Astrocyte of the spinal cord (primary cell): ENCODE measurements at places on chromosomes 11 and 22.

DNA sequence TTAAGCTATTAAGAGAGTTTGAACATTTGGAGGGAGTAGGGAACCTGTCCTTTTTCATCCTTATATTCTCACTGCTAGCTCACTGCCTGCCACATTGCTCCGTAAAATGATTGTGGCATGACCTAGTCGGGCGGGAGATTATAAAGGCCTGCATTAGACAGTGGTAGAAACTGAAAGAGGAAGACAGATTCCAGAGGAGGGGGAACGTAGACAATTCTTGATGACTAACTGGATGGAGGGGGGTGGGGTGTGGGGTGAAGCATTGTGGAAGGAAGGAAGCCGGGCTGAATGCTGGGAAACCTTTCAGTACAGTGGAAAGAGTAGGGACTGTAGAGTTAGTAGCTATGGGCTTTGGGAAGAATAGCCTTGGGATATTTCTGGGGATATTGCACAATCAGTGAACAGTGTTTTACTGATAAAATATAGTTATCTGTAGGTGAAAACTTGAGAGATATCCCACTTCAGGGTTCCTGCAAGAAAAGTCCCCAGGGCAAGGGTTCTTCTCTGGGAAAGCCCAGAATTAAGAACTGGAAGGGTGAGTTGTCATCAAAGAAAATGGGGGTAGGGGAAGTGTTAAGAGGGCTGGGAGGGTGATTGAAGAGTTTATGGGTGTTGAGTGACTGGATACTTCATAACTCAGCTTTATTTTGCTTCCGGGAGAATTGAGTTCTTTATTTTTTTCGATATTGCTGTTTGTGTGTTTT, 2.1 kb downstream of the MED15 start:
- peak; percentile 93 for DNase-seq

DNA sequence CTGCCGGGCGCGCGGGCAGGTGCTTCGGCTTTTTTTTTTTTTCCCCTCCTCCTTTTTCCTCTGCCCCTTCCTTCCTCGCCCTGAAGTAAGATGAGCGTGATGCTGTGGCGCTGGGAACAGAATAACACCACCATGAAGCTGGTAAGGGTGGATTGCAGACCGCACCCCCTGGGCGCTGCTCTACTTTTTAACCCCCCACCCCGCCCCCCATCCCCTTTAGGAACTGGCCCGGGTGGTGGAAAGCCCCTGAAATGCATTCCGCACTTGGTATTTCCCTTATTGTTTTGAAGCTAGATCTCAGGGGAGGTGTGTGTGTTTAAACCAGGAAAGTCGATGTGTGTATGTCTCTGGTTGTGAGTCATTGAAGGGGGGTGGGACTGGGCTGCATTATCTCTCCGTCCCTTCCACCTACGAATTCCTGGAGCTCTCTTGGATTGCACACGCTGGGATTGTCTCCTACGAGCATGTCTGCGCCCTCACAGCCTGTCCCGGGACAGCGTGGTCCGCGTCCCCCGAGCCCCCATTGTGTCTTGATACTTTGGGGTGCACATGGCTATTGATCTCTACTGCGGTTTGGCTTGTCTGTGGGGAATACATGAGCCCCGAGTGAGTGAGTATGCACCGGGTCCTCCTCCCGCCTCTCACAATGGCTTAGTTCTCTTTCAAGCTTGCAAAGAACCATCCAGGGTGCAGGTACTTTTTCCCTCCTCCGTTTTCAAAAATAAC, 64.9 kb downstream of the NAV2 start:
- peak; percentile 64 for DNase-seq

DNA sequence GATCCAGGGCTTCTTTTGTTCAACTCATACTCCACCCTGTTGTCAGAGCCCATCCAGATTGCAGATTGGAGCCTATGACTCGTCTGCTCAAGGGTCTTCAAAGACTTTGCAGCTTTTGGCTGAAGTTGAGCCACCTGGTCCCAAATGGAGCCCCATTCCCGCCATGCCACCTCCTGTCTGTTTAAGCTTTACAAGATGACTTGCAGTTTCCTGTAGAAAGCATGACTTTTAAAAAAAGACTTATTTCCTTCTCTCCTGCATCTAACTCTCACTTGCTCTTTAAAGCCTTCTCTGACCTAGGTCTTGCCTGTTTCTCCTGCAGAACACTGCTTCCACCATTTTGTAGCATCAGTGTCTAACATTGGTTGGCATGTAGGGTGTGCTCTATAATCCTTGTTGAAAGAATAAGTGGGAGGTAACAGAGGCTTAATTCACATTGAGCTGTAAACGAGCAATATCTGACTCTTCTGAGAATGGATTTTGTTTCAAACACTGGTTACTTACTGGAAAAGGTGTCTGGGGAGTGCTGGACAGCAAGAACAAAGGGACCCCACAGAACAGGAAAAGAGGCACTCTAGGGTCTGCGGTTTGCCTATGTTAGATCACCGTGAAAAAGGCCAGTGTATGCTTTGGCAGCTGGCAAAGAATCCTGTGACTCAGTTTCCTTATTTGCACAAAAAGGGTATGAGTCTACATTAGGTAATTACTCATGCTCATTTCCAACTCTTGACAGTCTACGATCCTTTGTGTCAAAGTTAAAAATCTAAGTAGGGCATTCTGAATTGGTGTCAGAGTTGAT, 30.3 kb downstream of the NF2 start:
- DNase-seq = peak; percentile 77

GRCh38 chr11:35563484-35564244, 38.2 kb upstream of the PAMR1 start:
- DNase-seq = no peak

- DNase-seq = no peak
These were observed 39.0 kb downstream of the IGLL5 start for GRCh38 chr22:22926370-22927195.

DNA sequence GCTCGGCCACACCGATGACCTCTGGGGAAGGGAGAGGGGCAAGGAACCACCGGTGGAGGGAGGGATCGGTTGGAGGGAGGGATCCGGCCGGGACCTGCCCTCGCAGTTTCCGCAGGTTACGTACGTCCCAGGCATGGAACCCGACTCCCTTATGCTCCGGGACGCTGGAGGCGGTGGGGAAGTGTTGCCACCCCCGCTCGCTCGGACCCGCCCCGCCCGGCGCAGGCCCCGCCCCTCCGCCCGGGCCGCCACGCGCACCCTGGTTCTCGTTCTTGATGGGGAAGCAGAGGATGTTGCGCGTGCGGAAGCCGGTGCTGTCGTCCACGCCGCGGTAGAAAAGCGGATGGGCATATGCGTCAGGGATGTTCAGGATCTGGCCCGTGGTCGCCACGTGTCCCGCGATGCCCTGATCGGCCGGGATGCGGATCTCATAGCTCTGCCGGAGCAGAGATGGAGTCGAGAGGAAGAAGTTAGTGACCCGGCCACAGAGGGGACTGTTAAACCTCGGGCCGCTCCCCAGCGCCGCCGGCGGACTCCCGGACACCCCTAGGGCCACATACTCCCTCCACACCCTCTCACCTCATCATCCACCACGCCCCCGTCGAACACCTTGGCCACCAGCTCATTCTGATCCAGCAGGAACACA, 89.8 kb downstream of the PDE2A start:
- no peak for DNase-seq

- no peak for DNase-seq
These were observed 654 bp downstream of the TMEM86A start for GRCh38 chr11:18699269-18699596.

DNA sequence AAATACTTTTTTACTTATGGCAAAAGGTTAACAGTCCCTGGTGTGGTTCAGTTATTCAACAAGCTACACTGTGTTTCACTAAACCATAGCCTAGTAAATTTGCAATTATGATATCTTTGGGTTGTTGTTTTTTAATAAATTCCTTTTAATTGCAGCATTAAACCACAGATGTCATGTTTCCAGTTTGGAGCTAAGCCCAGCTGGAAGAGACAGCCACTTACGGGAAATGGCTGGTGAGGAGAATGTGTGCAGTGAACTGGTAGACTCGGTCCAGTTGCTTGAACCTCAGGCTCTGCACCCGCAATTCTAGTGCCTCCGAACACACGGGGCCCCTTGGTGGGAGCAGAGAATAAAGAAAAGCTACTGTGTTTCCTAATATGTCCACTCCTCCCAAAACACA, 70.8 kb downstream of the WNT11 start:
- no peak for DNase-seq

DNA sequence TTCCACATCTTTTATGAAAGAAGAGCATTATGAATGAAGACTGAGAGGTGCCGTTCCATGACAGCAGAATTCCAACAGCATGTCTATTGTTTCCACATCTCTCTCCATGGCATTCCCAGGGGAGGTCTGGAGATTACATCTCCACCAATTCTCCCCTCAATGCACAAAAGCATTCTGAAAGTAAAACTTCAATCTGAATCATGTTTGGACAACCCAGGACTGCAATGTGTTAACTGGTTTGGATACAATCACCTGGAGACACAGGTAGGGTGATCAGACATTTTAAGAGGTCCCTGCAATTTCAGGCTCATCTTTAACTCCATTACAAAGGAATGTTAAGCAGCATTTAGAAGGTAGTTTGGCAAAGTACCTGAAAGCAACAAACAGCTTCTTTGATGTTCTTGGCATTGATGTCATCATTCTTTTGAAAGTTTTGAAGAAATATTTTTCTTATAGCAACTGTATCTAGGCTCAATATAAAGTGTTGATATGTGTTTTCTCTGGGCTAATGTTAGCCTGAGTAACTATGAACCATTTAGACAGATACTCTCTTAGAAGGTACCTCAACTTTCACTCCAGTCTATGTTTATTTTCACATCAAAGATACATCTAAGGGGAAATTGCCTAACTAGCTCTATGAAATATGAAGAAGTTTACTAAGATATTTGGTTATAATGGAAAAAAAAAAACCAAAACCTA, 181.4 kb upstream of the MTMR2 start:
- peak; percentile 35 for DNase-seq

- no peak for DNase-seq
These were observed 274.6 kb downstream of the BRD1 start for GRCh38 chr22:49553076-49553475.
